CD4-positive, alpha-beta T cell (primary cell): ENCODE measurements at places on chromosomes 6 and 20.

- DNase-seq = no peak
Observed at GRCh38 chr6:33248643-33248931, 23.1 kb downstream of the VPS52 start.

GRCh38 chr6:56638760-56639159 lies 3.9 kb downstream of the DST start:
- DNase-seq = no peak

DNA sequence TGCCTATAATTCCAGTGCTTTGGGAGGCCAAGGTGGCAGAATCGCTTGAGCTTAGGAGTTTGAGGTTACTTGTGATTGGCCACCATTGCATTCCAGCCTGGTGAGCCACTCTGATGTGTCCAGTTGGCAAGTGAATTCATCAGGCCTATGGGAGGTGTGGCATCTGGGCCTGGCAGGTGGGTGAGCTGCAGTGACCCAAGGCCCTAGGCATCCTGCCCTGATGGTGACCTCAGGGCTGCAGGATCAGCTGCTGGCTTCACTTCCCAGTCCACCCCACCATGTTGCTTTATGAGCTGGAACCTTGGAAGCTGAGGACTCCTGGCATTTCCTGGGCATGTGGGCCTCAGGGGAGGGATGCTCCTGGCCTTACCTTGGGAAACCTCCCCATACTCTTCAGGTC lies 20.5 kb downstream of the RSPH9 start:
- no peak for DNase-seq

DNA sequence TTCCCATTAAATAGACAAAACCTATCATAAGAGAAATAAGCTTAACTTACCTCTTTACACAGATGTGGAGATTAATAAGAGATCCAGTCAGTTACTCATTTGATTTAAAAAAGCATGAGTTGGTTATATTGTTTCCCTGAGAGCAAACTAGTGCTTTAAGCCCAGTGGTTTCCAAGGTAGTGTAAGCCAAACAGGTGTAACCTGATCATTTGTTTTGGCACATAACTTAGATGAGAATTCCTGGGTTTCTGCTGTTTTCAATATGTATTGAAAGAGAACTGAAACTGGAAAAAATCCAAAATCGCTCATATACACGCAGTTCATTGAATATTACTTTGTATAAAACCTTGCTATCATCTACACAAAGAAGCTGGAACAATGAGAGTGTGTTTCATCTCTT lies 30.5 kb upstream of the SMIM8 start:
- DNase-seq = no peak

DNA sequence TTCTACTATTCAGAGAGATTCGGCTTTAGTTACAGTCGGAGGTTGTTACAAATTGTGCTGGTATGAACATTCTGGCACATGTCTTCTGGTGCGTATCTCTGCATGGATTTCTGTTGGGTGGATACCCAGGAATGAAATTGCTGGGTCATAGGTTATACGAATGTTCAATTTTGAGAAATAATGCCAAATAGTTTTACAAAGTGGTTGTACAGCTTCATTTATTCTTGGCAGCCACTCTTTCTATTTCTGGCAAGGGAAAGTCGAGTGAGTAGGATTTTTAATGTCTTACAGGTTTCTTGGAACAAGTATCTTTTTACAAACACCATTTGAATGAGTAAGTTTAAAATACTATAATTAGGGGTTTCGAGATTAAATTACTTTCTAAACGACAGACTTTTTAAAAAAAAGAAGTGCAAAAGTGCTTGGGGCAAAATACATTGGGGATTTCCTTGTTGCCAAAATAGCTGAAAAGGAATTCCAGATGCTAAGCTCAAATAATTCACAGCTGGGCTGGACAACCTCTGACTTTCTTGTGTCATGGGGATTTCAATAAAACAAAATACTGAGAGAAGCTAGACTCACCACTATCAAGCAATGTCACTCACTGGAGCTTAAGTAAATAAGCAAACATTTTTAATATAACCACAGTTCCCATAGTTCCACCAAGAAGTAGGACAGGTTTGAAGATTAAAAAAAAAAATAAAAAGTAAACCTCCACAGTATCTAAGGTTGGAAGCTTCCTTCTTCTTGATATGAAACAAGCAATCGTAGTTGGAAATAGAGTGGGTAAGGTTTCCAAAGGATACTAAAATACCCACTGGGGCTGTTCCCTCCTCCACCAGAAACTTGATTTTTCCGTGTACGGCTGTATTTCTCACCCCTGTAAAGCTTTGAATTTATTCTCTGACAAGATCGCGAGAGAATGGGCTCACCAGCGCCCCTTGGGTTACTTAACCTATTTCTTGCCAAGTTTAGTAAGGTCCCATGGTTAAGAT lies 21.6 kb upstream of the GFOD1 start:
- DNase-seq = no peak

GRCh38 chr20:8901237-8902025 lies 167.5 kb upstream of the PLCB4 start:
- DNase-seq = no peak

GRCh38 chr6:62150048-62150663 lies 135.9 kb downstream of the KHDRBS2 start:
- no peak for DNase-seq

GRCh38 chr6:4531406-4531805 lies 244.8 kb upstream of the CDYL start:
- DNase-seq = no peak

- peak; percentile 40 for DNase-seq
Observed at GRCh38 chr6:105835373-105835772, 250.8 kb upstream of the PRDM1 start.

GRCh38 chr6:110618591-110619267 lies 142.3 kb upstream of the SLC22A16 start:
- no peak for DNase-seq

- DNase-seq = no peak
Observed at GRCh38 chr6:105097288-105097687, 82.5 kb downstream of the POPDC3 start.

DNA sequence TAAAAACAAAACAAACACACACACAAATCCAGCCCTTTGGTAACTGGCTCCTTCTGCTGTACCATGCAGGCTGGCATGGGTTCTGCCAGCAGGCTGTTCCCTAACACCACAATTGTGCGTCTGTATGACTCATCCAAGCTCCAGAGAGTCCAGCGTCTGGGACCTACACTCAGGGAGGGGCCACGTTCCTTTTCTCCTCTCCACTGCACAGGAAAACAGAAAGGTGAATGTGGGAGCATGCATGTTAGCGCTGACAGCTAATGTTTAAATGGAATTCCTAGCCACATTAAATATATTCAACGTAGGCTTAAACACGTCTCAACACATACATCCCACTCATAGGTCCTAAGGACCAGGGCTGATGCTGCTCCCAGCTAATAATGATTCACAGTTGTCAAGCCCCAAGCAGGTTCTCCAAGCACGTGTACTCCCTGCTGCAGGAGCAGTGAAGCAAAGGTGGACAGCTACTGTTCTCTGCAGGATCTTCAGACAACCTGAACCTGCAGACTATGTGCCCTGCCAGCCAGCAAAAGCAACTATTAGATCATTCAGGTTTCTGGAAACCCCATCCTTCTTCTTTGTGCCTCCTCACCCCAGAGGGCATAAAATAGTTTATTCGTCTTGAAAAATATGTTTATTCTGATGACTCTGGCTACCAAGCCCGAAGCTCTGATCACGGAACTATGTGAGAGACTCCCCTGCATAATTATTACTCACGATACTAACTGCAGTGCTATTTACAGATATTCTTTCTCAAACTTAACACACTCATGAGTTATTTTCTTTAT lies 20.9 kb downstream of the MAP1LC3A start:
- DNase-seq = no peak

DNA sequence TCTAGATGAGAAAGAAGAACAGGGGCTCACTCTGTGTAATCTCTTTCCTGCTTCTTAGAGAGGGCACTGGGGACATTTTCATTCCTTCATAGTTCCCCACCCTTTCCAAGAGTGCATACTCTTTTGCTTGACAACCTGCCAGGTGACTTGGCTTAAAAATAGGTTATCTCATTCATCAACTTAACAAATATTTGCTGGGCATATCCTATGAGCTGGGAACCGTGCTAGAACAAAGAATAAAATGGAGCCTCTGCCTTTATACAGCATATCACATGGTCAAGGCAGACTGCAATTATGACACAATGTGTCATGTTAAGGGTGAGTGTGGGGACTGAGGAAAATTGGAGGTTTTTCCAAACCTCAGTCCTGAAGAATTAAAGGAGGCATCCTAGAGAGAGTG lies 209.8 kb upstream of the FOXA2 start:
- no peak for DNase-seq

GRCh38 chr20:15241681-15242080 lies 904.3 kb upstream of the FLRT3 start:
- DNase-seq = no peak

DNA sequence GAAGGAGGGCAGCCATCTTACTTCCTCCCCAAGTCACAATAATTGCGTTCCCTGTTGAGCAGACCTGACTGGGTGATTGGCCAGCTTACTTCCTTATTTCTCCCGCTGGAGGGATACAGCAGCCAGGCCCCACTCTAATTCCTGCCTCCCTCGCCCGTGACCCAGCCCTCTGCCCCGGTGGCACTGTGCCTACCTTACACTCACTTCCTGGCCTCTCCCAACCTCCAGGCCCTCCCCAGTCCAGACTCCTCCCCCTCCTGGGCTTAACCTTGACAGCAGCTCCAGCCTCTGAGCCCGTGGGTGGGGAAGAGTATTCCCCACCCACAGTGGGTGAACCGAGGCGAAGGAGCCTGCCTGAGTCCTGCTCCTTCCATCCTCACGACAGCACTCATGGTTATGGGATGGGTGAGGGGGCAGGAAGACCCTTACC lies 3.0 kb downstream of the BAK1 start:
- peak; percentile 52 for DNase-seq

DNA sequence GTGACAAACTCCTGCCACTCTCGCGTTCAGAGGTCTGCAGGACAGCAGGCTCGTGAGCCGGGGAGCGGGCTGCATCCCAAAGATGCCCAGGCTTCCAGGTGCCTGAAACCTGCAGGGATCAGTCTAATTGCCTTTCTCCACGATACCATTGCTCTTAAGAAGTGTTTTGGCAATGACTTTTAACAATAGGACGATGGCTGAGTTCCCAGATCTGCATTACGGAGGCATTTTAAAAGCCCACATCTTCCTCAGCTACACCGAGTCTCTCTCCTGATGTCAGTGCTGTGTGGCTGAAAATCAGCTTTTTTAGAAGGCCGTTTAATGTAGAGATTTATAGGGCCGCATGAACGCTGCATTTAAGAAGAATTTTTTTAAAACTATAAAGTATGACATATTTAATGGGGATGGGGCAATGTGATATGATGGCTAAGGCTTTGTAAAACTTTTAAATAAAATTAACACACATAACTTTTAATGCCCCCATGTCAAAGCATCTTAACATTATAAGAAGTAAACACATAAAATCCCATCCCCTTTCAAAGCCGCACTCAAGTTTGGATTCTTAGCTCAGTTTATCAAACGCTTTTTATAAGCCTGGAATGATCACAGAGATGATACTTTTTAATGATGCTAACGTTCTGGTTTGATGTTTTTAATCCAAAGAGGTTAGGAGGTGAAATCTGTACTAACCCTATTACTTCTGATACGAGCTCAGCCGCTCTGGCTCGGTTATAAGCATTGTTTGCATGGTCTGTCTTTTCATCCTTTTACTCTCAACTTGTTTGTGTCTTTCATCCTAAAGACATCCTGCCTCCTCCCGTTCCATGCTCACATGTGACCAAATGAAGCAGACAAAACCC lies 386.0 kb downstream of the SMOC2 start:
- DNase-seq = no peak

DNA sequence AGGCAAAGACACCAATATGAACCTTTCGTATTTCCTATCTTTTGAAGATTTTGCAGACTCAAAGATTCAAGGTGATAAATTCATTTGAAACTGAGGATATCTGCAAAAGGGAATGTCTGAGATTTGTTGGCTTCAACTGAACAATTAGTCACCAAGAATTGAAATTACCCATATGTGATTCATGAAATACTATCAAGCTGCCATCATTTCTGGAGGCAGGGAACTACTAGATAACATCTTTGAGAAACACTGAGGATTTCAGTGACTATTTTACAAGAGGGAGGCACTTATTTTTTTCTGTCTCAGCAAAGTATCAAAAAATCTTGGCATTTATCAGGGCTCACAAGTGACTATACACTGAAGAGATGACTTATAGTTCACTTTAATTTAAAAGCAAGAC lies 39.8 kb upstream of the MMS22L start:
- no peak for DNase-seq

DNA sequence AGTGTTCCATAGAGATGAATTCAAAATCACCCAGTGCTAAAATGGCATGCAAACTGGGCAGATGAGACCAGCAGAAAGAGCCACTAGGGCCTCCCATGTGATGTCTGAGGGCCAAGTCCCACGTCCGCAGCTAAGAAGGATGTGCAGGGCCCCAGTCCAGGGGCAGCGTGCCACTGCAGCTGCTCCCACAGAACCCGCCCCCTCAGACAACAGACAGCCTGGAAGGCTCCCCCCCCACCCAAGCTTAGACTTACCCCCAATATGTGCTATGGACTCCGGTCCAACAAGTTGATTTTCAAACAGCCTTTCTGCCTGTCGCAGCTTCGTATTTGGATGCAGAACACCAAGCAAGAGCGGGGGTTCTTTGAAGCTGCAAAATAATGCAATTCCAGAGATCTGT lies 14.0 kb downstream of the APMAP start:
- DNase-seq = no peak

DNA sequence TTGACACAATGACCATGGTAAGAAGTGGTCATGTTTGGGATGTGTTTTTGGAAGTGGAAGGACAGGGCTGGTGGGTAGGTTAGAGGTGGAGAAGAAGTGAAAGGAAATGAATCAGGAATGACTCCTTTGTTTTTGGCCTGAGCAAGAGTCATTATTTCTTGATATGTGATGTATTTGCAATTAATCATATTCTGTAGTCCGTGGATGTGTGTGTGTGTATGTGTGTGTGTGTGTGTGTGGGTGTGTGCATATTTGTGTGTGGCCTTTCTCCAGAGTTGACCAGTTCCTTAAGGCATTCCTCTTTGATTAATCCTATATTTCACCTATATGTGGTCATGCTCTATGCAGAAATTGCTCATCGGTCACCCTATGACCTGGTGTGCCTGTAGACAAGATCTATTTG lies 130.7 kb downstream of the UTRN start:
- no peak for DNase-seq

GRCh38 chr6:109039795-109040194 lies 54.9 kb downstream of the SESN1 start:
- no peak for DNase-seq

- DNase-seq = no peak
Observed at GRCh38 chr6:149752600-149753373, 3.2 kb downstream of the PCMT1 start.

- no peak for DNase-seq
Observed at GRCh38 chr20:577167-577791, 32.8 kb downstream of the TCF15 start.
